CD4-positive, alpha-beta T cell treated with Interleukin-6 at 100 ng/mL for 8 hours (primary cell): ENCODE measurements at places on chromosomes 16 and 17.

DNA sequence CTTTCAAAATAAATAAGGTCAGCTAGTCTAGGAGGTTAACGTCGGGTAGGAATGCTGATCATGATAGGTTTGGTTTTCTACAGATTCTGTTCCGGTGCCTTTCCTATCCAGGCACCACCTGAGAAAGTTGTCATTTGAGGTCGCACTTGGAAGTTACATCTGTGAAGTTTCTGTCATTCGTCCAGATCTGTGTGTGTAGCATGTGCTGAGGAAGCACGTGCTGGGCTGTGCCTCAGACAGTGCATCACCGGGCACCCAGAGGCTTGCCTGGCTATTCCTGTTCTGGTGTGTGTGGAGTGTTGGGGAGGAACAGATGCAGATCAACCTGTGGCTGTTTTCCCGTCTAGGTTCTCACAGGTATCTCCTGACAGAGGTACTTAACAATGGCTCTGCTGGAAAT lies 42.6 kb downstream of the DNAJA2 start:
- no peak for DNase-seq

DNA sequence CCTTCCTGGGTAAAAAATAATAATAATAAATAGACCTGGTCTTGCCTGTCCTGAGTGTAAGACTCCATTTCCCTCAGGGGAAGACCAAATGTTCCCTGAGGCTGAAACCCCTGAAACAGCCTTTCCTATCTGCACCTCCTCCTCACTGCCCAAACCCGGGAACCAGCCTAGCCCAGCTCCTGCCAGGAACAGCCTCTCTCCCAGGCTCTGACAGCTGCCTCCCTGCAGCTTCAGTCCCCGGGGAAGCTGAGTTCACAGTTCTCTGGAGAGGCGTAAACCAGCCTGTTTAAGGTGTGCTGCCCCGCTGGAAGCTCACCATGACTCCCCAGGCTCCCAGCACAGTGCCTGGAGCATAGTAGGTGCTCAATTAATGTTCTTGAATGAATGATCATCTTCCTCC lies 7.3 kb upstream of the CDT1 start:
- no peak for DNase-seq

- DNase-seq: no peak
Measured at GRCh38 chr17:68347380-68347779, 56.1 kb downstream of the ARSG start.

- DNase-seq: no peak
Measured at GRCh38 chr16:69564845-69565670, 708 bp upstream of the NFAT5 start.

GRCh38 chr16:81521141-81521626 lies 76.6 kb downstream of the CMIP start:
- DNase-seq: peak; percentile 84

DNA sequence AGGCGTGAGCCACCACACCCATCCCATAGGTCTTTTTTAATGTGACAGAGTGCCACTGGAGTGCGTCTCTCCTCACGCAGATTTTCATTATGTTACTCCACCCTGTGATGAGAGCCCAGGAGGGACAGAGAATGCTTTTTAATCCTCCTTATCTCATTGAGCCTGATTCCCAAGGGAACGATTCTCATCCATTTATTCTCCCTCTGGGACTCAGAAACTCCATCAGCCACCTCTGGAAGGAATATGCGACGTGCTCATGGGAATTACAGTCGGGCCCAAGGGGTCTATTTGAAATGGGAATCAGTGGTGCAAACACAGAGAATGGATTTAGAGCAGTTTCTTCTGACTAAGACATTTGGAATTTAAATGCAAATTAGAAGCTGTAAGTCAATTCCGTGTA lies 155.9 kb upstream of the HSBP1 start:
- no peak for DNase-seq

DNA sequence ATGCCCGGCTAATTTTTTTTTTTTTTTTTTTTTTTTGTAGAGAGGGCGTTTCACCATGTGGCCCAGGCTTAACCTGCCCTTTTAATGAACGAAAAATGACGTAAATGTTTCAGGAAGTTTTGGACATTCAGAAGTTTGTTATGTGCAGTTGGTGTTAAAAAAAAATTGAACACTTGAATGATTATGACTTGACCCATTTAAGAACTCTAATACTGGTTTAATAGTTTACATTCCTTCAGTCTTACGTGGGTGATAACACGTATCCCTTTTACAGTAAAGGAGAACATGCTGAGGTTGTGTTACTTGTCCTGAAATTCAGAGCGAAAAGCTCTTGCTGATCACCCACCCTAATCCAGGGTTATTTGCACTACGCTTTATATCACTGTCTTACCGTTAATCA lies 1.7 kb downstream of the MLYCD start:
- DNase-seq: no peak

DNA sequence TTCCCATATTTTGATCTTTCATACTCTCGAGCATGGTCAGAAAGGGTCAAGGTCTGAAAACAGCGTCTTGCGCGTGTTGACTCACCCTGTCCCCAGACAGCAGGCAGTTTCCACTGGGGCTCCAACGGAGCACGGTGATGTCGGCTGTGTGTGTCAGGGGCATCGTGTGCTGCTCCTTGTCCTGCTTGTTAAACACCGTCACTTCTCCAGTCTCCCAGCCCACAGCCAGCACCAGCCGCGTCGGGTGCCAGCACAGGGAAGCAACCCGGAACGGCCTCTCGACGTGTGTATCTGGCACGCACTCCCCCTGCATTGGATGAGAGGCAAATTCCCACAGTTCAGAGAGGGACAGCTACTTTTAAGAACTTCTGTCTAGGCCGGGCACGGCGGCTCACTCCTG lies 9.6 kb downstream of the IFT140 start:
- DNase-seq: no peak

DNA sequence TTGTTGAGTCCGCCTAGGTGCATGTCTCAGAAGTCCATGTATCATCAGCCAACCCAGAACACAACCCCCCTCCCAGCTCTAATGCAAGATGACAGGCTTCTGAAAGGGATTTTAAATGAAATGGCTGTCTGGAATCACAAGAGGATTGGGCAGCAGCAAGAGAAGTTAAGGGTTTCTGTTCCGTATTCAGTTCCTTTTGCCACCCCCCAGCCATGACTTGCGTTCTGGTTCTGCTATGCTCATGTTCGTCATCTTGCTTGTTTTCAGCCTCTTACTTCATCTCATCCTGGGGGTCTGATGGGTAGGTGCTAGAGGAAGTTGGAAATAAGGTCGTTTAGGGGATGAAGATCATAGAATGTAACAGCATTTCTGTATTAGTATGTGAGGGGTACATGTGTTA lies 12.0 kb downstream of the MINK1 start:
- DNase-seq: no peak

DNA sequence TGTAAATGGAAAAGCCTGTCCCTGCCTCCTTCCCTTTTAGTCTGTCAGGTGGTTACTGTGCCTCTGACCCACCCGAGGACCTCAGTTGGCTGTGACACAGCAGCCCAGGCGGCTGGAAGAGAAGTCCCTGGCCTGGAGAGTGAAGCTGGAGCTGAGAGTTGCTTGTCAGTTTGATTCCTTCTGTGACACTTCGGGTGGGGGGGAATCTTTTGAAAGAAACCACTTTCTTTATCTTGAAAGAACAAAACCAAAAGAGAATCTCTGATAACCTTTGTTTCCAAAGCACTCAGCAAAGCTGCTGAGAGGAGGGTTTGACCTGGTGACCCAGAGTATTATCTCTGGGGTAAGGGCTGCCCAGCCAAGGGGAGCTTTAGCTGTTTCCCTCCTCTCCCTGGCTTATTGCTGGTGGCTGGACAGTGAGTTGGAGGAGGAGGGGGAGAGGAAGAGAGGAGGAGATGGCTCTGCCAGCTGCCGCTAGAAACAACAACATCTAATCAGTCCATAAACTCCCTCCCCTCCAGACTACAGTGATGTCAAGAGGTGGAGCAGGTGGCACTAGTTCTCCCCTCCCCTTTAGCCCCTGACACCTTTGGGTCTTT lies 34.0 kb downstream of the YPEL2 start:
- peak; percentile 38 for DNase-seq

- DNase-seq: no peak
Measured at GRCh38 chr17:36535669-36536081, 888 bp downstream of the PIGW start.

- DNase-seq: no peak
Measured at GRCh38 chr16:49280841-49281371, 732 bp downstream of the CBLN1 start.

DNA sequence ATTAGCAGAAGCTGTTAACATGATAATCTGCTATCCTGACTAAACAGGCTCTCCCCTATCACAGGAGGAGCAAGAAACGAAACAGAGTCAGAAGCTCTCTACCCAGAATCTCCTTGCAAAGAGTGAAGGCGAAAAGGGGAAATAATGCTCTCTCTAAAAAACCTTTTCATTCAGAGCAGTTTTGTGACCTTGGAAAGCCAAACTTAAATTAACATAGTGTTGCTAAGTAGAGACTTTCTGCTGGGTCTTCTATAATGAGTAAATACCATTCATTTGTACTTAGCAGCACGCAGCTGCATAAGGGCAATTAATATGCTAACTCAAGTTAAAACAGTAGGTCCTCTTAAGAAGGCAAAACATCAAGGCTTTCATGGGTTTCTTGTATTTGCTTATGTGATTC lies 101.7 kb upstream of the GPR139 start:
- DNase-seq: no peak

DNA sequence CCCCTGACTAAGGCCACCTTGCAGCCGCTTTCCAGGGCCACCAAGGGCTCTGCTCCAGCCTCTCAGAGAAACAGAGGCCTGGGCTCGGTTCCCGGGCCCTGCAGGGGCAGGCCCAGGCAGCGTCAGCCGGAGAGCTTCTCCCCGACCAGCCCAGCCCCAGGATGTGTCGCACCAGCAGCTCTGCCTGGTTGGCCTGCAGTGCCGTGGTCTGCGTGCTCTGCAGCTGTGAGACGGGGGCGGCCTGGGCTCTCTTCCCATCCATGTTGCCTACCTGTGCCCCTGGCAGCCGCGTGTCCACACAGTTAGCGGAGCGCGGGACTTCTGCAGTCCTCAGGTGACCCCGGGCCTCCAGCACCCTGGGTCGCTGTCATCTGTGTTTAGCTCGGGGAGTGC lies 4.8 kb downstream of the IGFALS start:
- DNase-seq: no peak

DNA sequence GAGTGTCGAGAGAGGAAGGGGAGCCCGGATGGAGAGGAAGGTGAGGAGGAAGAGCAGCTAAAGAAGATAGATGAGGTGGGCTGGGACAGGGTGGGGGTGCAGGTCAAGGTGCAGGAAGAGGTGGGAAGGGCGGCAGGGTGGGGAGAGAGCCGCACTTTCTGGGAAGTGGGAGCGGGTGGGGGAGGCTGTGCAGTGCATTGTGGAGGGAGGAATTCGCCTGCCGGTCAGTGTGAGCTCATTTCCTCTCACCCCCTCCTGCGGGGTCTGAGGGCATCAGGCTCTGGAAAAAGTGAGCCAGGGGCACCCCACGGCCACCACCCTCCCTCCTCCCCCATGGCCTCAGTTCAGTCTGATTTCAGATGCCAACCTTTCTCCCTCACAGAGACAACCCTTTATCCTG lies 2.5 kb upstream of the ARHGAP23 start:
- no peak for DNase-seq

DNA sequence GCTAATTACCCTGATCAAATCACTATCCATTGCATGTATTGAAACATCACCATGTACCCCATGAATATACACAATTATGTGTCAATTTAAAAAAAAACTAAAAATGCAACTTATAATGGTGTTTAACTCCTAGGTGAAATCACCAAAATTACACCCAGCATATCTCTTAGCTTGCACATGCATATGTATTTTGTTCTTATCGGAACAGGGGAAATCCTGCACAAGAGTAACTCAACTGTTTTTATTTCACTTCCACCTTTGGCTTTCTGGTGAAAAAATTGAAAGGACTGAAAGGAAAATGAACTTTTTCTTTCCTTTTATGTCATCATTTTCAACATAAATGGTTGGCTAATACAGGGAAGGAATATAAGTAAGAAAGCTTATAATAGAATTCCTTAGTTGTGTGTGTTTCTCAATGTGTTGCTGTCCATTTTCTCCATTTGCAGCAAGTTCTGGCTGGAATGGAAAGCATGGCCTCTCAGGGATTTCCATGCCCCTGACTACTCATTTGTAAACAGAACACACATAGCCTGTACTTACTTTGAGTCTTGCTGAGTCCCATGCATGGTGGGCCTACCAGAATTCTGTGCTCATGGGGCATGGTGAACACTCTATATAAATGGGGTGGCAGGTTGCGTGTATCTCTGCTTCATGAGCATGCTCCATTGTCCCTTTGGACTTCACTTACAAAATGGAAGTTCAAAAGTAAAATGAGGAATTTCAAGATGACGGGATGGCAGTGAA lies 462.0 kb downstream of the HS3ST3B1 start:
- DNase-seq: no peak

- DNase-seq: no peak
Measured at GRCh38 chr16:22220714-22221113, 14.6 kb downstream of the EEF2K start.

- DNase-seq: no peak
Measured at GRCh38 chr16:81275795-81276194, 37.3 kb downstream of the BCO1 start.

GRCh38 chr17:65485388-65486299 lies 75.8 kb downstream of the AXIN2 start:
- DNase-seq: no peak

- no peak for DNase-seq
Measured at GRCh38 chr16:1920727-1921171, 2.5 kb upstream of the HS3ST6 start.

GRCh38 chr17:81713556-81714411 lies 1.7 kb downstream of the SLC25A10 start:
- DNase-seq: no peak

DNA sequence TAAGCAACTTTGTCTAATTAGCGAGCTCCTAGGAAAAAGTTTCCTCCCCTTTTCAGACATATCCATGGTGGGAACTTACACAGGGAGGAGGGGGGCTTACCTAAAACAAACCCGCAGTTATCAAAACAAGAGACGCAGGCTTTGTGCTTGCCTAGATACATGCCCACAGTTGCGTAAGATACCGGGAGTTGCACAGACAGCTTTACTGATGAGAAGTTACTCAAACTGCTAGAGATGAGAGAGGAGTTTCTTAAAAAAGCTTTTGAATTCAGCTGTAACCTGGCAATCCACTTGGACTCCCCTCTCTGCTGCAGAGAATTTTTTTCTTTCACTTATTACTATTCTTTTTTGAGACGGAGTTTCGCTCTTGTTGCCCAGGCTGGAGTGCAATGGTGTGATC lies 6.8 kb upstream of the ZP2 start:
- no peak for DNase-seq

- DNase-seq: peak; percentile 53
Measured at GRCh38 chr17:27654654-27655524, 23.9 kb downstream of the LGALS9 start.

- no peak for DNase-seq
Measured at GRCh38 chr16:50068550-50068949, 2.8 kb downstream of the HEATR3 start.

- no peak for DNase-seq
Measured at GRCh38 chr17:36213695-36214094, 2.8 kb downstream of the CCL4L2 start.

DNA sequence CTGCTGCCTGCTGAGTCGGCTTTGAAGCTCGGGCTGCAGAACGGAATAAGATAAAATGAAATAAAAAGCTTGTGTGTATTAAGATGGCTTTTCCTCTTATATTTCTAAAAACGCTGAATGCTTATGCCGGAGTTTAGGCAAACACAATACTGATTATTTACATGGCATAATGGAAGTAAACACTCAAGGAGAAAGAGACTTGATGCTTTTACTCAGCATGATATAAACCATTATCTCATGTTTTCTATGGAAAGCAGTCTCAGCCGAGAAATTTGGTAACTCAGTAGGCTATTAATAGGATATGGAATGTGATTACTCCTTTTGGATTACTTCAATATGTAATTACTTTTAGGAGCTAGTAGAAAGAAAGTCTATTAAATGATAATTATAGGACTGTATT lies 153.3 kb downstream of the CDH11 start:
- DNase-seq: no peak

- no peak for DNase-seq
Measured at GRCh38 chr17:79778504-79779083, 646 bp downstream of the CBX2 start.
